ENCODE measurements at places on chromosomes 5 and 9. TPM values are rescaled to one million over a fixed set of nuclear protein-coding genes. Genes with fewer than 3 reads are reported as not detected.

DNA sequence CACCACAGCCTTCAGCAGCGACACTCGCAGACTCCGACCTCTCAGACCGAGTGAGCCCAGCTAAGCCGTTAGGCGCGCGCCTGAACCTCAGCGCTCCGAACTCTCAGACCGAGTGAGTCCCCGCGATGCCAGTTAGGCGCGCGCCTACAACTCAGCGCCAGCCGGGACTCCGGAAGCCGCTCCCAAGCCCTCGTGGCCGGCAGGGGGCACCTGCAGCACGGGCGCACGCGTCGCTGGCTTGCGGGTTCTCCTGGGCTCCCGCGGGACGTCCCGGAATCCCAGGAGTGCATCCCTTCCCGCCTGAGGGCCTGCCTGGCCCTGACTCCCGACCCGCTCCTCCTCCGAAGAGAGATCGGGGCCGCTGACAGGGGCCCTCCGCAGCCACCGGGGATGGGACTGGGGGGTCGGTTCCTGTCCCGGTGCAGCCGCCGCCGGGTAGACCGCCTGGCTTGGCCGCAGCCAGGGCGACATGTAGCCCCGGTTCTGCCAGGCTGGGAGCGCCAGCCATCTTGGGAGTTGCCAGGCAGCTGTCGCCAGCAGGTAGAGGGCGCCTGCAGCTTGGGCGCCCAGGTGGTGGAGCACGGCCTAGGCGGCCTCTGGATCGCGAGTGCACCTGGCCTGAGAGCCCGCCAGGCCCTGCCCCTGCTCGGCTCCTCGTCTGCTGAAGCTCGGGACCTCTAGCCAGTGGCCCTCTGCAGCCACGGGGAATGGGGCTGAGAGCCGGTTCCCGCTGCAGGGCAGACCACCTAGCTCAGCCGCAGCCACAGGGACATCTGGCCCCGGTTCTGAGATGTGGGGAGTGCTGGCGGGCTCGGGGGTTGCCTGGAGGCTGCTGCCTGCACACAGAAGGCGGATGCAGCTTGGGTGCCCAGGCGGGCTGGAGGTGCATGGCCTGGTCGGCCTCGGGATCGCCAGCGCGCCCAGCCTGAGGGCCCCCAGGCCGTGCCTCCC is at the start of gene ANKRD18A:
Gene ANKRD18A, minus strand, starts transcription at position 114 of the 951 bp plus-strand sequence. CDS start 311 bp downstream, outside the sequence.
- peak; percentile 77 for DNase-seq

ADAMTS13 gene
- total RNA-seq, result 6.0 TPM

GRCh38 chr5:60586307-60586901 is 113.6 kb downstream of the DEPDC1B start:
- peak; percentile 32 for DNase-seq

DMGDH gene
- 4.5 TPM for total RNA-seq

DOCK8 gene
- 1.6 TPM for total RNA-seq

PCDHGA7 gene
- 2.3 TPM for total RNA-seq

DNA sequence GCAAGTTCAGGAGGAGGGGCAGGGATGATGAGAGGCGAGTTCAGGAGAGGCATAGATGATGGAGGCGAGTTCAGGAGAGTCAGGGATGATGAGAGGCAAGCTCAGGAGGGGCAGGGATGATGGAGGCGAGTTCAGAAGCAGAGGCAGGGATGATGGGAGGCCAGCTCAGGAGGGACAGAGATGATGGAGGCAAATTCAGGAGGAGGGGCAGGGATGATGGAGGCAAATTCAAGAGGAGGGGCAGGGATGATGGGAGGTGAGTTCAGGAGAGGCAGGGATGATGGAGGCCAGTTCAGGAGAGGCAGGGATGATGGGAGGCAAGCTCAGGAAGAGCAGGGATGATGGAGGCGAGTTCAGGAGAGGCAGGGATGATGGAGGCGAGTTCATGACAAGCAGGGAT is 17.8 kb upstream of the SPOCK1 start:
- no peak for DNase-seq

- DNase-seq, result no peak
Measured at GRCh38 chr5:91424638-91425436, 41.7 kb upstream of the ARRDC3 start.

- no peak for DNase-seq
Measured at GRCh38 chr5:42691413-42691937, 65.1 kb upstream of the CCDC152 start.

DNA sequence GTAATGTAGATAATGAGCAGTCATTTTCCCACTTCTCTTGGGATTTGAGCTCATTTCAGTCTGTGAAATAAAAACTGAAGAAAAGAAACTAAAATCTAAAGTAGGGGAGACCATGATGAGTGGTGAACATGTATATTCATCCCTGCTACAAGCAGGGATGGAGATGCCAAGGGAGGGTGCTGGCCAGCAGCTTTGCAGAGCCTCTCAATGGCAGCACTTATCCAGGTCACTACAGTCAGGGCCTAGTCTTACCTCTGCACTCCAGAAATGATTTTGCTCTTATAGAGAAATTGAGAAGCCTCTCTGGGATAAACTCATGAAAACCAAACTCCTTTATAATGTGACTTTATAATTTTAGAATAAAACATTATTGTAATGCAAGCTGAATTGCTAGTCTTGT is 317.6 kb downstream of the FBXL17 start:
- no peak for DNase-seq

- peak; percentile 34 for DNase-seq
Measured at GRCh38 chr9:87816036-87816435, 66.6 kb upstream of the SPATA31E1 start.

GRCh38 chr9:120393386-120394057 is 186.4 kb downstream of the CDK5RAP2 start:
- DNase-seq, result peak; percentile 25

- no peak for DNase-seq
Measured at GRCh38 chr5:179137643-179138567, 77.7 kb downstream of the ZNF354C start.

DNA sequence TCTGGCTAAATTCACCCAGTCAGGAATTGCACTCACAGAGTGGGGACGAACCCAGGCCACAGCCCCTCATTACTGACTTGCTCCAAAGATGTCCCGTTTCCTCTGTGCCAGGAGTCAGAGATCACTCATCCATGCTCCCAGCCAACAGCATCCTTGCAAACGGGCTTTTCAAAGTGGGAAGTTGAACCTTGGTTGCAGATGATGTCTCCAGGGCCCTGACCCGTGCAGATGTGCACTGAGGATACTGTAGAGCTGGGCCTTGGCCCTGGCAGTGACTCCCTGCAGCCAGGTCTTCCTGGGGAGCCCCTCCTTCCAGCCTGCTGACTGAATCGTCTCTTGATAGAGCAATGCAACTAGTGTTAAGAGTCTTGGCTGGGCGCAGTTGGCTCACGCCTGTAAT is 22.3 kb downstream of the TCF7 start:
- no peak for DNase-seq

GRCh38 chr9:134340475-134341160 is 14.4 kb downstream of the RXRA start:
- no peak for DNase-seq

DNA sequence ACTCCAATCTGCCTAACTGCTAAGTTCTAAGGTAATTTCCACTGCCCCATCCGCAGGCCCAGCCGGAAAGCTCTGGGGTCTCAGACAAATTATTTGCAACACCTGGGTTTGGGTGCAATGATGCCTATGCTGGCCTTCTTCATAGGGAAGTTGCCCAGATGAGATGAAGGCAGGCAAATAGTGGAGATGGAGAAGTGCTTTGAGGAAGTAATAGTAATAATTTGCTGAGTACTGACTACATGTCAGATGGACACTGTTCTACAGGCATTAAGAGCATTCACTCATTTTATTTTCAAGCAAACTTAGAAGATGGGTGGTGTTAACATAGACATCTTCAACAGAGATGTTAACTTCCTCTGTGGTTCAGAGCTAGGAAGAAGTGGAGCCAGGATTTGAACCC is 3.8 kb downstream of the PCDH12 start:
- DNase-seq, result no peak

Data from renal cortical epithelial cell (primary cell).